ENCODE measurements at places on chromosomes 7 and 10.
A peak's percentile ranks its signal among the peaks of the same experiment; 100 is the strongest.

DNA sequence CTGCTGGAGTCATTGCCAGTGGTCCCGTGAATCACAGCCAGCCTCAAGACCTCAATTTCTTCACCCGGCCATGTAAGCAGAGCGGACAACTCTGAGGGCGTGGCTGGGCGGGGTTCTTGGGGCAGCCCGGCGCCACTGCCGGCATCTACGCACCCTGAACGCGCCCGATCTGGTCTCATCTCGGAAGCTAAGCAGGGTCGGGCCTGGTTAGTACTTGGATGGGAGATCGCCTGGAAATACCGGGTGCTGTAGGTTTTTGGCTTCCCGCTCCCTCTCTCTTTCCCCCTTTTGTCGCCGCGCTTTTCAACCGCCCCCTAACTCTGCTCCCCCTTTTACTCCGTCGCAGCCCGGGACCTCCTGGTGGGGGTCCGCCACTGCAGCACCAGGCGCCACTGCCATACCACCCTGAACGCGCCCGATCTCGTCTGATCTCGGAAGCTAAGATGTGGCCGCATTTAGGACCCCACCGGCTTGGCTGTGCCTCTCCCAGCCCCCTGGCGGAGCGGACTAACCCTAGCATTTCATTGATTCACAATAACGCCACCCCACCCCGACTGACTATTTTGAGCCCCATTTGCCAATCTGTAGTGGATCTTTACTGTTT lies 25.3 kb downstream of the GARIN1A start:
- DNase-seq = peak; percentile 35

DNA sequence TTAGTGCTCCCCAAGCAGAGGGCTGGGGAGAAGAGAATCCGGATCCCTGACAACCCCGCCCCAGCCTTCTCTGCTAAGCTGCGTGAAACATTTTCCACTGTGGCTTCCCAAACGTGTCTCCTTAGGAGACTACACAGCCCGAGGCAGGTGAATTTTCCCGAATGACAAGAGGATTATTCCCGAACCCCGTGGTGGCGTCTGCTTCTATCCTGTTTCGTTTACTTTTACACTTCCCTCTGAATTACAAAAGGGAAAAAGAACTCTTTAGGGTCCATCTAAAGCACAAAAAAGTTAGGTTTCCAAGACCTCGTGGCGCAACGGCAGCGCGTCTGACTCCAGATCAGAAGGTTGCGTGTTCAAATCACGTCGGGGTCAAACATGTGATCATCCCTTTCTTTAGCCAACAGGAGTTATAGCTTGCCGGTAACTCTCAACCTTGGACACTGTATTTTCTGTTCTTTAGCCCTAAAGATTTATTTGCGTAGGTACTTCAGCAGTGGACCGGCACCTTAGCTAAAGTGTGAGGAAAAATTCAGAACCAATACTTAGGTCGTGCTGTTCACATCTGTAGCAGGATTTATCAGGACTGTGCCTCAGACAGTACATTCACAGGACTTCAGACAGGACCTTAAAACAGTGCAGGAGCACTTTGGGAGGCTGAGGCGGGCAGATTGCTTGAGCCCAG lies 3.2 kb upstream of the ZNF789 start:
- no peak for DNase-seq

DNA sequence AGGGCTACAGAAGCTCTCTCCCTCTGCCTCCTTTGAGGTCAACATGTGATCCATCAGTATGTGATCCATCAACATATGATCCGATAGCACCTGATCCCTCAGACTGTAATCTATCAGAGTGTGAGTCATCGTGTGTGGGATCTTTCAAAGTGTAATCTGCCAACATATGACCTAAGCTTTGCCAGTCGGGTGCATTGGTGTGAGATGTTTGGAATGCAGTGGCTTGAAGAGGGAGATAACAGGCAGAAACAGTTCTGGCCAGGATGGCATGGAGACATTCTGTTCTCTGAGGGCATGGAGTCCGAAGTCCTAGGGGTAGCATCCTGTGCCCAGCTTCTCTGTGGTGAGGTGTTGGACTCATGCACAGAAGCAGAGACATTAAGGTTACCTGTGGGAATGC lies 217.7 kb upstream of the ETV1 start:
- DNase-seq = no peak

DNA sequence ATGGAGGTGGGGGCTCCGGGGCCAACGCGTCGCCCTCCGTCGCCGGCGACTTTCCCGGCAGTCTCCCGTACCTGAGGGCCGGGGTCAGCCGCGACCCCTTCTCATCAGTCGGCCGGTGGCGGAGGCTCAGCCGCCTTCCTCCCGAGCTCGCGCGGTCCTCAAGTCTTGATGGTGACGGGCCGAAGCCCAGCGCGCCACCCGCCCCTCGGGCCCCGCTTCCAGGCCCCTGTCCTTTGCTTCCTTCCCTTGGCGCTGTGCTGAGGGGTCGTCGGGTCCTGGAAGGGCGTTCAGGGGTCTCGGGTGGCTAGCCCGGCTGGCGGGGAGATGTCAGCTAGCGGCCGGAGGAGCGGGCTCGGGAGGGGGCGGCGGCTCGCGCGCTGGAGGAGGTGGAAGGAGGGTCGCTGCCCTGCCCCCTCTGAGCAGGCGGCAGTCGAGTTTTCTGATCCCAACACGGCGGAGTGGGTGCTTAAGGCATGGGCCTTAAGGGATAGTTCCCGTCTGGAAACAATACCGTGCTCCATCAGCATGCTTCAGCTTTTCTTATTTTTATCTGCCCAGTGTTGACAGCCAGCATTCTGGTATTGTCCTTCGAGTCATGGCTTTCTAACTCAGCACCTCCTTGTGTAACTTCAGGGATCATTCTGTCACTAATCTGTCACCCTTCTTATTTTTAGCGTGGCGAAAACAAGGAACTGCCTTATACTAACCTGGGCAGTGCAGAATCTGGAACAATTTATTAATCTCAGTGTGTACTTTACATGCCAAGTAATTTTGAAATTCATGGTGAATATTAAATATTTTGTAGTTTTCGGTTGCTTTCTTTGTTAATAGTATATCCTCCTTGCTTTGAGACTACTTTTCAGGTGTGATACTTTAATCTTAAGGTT lies 748 bp downstream of the PHTF2 start:
- peak; percentile 27 for DNase-seq

DNA sequence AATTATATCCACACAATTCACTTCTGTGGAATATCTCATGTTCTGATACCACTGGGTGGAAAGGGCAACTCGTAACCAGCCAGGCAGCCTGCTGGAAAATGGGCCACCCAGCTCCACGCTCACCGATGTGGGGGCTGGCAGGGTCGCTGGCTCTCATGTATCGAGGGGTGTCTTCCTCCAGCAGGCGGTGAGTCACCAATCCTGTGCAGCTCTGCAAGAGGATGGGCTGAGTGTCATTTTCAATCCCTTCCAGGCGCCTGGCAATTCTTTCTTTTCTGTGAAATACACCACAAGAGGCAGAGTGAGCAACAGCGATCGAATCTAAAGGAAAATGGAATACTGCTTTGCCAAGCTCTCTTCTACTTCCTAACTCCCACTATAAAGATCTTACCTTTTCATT lies 80.1 kb downstream of the SVIL start:
- no peak for DNase-seq

GRCh38 chr10:4240608-4241197 lies 455.7 kb upstream of the KLF6 start:
- DNase-seq = no peak

GRCh38 chr10:69636626-69637605 lies 6.9 kb downstream of the FAM241B start:
- DNase-seq = peak; percentile 40

DNA sequence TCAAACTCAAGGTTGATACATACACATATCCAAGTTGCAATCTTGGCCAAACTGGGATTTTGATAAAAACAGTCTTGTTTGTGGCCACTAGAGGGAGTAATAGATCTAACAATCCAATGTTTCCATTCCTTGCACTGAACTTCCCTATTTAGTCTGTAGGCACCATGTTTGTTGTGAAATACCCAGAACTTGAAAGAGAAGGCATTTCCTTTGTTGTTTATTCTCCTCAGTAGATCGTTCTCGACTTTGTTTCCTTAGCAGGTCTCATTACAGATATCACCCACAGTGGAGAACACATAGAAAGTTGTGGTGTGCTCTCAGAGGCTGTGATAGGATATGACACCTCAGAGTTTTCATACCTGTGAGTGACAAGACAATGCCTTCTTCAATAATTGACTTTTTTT lies 70.3 kb upstream of the MXI1 start:
- peak; percentile 70 for DNase-seq

- DNase-seq = no peak
These were observed 8.2 kb downstream of the CCDC7 start for GRCh38 chr10:32454148-32454547.

- DNase-seq = no peak
These were observed 50.8 kb downstream of the C10orf120 start for GRCh38 chr10:122648599-122649428.

GRCh38 chr7:92461027-92462003 lies 14.0 kb downstream of the GATAD1 start:
- peak; percentile 40 for DNase-seq

All from CD4-positive, alpha-beta T cell treated with Interleukin-12 subunit alpha and Interleukin-12 subunit beta, for 1 hour (primary cell).